ENCODE measurements at places on chromosomes 16 and 17.

GRCh38 chr17:58279016-58279711 is 1.6 kb downstream of the MPO start:
- DNase-seq, result no peak

DNA sequence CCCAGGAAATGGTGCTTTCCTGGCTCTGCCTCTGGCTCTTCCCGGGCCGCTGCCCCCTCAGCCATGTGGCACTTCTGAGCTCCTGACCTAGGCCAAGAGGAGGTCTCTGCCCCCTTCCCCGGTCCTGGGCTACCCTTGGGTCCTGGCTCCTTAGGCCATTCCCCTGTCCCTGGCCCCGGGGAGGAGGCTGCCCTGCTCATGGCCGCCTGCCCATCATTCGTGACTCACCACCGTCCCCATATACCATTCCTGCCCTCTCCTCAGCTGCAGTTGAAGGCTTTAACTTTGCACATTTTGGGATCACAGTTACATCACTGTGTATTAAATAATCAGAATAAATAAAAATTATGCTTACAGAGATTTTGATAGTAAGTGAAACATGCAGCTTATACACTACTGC is 69.0 kb downstream of the GRIN2A start:
- DNase-seq, result no peak

- no peak for DNase-seq
Observed at GRCh38 chr17:67605256-67605912, 112.4 kb upstream of the NOL11 start.

- DNase-seq, result no peak
Observed at GRCh38 chr16:4376893-4377572, 5.4 kb downstream of the VASN start.

DNA sequence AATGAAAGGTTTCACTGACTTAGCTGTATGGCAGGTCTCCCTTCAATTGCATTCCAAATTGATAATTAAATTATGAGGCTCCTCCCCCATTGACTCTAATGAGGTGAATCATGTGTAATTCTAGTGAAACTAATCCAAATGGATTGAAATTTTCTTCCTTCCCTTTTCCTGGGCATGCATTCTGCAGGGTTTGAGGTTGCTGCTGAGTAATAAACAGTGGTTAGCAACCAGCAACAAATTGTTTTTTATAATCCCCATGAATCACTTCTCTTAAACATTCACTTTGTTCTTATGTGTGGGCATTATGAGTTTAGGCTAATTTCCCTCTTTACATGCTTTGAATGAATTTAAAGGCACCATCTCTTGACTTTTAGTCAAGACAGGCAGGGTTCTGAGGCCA is 43.4 kb downstream of the MYOCD start:
- no peak for DNase-seq

DNA sequence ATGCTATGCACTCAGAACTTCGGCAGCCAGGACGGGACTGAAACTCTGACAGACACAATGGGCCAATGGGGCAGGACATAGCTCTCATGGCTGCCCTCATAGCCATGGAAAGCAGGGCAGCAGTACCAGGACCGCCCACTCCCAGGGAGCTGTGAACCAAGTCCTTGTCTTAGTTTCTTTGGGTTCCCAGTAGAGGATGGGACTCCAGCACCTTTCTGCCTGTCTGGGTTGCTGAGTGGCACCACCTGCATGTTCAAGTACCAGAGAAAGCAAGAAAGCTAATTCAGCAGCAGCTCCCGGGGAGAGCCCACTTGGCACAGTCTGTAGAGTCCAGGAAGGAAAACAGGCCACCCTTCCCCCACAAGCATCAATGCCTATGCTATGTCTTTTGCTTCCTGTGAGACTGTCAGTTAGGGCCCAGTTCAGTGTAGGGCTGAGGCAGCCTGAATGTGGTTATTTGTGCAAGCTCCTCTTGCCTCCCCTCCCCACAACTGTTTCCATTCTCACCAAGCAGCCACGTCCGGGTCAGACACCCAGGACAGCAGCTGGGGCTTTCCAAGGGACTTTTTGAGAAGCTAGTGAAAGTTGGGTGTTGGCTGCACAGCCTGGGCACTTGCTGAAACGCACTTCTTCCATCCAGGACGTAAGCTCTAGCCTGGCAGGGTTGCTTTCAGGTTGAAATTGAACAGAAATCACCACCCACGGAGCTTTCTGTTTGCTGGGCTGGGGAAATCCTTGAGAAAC is 7.8 kb downstream of the SUPT4H1 start:
- DNase-seq, result no peak

- DNase-seq, result no peak
Observed at GRCh38 chr17:27558842-27559505, 72.0 kb upstream of the LGALS9 start.

DNA sequence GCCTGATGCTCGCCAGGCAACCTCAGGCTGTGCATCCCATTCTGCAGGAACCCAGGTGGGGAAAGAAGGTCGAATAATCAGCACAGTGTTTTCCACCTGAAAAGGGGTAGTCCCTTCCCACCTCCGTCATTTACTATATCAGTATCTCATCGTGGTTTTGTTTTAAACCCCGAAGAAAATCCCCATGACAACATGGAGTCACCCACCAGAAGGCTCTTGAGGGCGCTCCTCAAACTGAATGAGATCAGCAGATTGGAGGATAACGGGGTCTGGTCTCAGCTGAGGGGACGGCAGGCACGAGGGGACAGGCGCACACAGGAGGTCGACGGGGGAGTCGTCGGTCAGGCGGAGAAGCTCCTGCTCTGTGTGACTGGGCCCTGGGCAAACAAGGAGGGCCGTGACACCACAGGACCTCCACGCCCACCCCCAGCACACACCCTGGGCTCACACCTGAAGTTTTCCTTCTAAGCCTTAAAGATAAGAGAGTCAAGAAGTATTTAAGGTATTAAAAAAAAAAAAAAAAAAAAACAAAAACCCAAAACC is 44.2 kb downstream of the MARF1 start:
- no peak for DNase-seq

DNA sequence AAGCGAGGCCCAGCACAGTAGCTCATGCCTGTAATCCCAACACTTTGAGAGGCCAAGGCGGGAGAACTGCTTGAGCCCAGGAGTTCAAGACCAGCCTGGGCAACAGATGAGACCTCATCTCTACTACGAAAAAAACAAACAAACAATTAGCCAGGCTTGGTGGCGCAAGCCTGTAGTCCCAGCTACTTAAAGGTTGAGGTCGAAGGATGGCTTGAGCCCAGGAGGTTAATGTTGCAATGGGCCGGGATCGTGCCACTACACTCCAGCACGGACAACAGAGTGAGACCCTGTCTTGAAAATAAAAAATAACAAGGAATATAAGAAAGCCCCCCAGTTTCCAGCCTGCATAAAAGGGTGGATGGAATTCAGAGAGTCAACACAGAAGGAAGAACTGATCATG is 40.3 kb downstream of the ARHGAP17 start:
- DNase-seq, result no peak

DNA sequence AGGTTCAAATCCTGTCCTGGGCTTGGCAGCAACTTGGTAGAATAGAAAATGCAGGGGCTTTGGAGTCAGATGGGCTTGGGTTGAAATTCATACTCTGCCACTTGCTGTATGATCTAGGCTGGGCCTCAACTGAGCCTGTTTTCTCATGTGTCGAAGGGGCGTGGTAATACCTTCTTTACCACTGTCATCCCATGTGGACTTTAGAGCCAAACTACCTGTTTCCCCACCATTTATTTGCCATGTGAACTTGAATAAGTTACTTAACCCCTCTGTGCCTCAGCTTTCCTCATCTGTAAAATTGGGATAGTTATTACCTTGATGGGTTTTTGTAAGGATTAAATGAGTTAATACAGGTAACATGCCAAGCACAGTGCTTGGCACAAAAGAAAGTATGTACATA is 106.0 kb downstream of the COPRS start:
- DNase-seq, result no peak
